ENCODE measurements at places on chromosomes 12 and 14.

GRCh38 chr12:1204581-1205121 lies 213.6 kb downstream of the ERC1 start:
- DNase-seq: no peak

DNA sequence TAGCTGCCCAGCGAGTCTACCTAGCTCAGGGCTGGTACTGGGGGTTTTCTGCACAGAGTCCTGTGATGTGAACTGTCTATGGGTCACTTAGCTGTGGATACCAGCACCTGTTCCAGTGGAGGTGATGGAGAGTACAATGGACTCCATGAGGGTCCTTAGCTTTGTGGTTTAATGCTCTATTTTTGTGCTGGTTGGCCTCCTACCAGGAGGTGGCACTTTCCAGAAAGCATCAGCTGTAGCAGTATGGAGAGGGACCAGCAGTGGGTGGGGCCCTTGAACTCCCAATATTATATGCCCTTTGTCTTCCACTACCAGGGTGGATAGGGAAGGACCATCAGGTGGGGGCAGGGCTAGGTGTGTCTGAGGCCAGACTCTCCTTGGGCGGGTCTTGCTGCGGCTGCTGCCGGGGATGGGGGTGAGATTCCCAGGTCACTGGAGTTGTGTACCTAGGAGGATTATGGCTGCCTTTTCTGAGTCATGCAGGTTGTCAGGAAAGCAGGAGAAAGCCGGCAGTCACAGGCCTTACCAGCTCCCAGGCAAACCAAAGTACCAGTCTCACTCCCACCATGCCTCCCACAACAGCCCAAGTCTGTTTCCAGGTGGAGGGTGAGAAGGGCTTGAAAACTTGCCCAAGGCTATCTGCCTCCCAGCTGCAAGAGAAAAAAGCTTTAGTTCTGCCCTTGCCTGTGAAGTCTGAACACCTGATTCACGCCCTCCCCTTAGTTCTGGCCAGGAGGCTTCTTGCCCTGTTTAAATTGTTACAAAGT lies 163.0 kb upstream of the NUDT4 start:
- no peak for DNase-seq

DNA sequence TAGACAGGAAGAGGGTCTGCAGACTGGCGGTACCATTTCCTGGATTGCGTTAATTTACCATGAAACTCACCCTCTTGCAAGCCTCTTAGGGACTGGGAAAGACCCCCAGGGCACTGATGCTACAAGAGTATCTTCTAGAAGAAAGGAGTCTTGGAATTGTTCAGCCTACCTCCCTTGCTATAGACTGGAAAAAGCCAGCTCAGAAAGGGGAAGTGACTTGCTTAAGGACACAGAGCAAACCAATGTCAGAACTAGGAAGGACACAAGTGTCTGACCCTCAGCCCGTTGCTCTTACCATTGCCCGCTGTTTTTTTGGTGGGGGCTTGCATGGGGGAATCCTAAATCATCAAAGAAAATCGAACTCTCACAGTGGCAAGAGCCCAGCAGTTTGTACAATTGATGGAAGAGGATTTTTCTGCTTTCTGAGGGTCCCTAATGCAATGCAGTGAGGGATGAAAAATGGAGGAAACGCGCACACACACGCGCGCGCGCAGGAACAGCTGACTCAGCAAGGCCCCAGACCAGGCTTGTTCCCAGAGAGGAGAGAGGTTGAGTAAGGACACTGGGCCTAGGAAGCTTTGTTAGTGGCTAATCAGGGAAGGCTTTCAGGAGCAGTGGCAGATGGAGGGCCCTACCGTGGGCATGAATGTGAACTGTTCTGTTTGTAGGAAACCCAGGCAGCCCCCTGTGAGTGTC lies 50.9 kb downstream of the RIN3 start:
- no peak for DNase-seq

DNA sequence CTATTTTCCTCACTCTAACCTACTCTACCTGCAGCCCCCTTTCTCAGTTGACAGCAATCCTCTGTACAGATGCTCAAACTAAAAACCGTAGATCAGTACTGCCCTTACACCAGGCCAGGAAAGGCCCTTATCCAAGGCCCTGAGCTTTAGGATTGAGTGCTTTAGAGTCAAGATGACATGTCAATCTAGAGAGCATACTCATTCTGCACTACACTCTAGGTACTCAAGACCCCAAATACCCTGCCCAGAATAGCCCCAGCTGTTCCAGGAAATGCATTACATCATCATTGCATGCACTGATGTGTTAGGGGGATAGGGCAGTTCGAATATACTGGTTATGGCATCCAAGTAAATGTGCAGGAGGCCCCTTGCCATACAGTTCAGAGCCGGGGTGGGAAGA lies 3.5 kb upstream of the PHLDA1 start:
- no peak for DNase-seq

GRCh38 chr12:43291516-43291915 lies 260.5 kb downstream of the ADAMTS20 start:
- no peak for DNase-seq

DNA sequence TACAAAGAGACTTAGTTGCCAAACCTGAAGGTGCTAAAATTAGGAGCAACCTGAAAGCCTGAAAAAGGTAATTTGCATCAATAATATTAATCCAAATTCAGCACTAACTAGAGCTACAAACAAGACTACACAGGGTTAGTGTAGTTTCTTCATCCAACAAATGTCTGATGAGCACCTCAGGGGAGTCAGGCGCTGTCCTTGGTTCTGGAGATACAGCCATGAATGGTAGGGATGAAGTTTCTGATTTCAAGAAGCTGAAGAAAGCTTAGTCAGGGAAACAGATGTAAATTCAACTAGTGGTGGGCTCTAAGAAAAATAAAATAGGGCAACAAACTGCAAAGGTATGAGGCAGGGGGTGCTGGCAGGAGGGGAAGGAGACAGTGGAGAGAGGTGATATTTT lies 266.3 kb downstream of the GLT1D1 start:
- DNase-seq: no peak

- no peak for DNase-seq
Measured at GRCh38 chr12:114884575-114884974, 200.6 kb upstream of the TBX3 start.

GRCh38 chr12:21675096-21675495 lies 17.5 kb upstream of the LDHB start:
- DNase-seq: no peak

- DNase-seq: no peak
Measured at GRCh38 chr12:123621619-123622530, 11.6 kb downstream of the EIF2B1 start.

GRCh38 chr14:54697803-54698202 lies 130.9 kb downstream of the SAMD4A start:
- DNase-seq: no peak

GRCh38 chr12:128055567-128055966 lies 211.4 kb upstream of the TMEM132C start:
- no peak for DNase-seq

- no peak for DNase-seq
Measured at GRCh38 chr12:64943686-64944085, 119.2 kb downstream of the TBC1D30 start.

GRCh38 chr14:35826952-35827416 lies 846 bp downstream of the BRMS1L start:
- no peak for DNase-seq

DNA sequence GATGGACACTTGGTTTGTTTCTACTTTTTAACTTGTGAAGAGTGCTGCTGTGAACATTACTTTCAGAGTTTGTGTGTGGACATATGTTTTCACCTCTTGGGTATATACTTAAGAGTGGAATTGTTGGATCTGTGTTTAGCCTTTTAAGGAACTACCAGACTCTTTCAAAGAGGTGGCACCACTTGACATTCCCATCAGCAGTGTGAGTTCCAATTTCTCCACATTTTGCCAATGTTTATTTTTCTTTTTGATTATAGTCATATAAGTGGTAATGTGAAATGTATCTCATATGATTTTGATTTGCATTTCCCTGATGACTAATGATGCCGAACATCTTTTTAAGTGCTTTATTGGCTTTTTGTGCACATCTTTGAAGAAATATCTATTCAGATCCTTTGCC lies 44.8 kb downstream of the ARHGAP5 start:
- DNase-seq: no peak

GRCh38 chr14:99809859-99810558 lies 16.8 kb downstream of the EML1 start:
- no peak for DNase-seq

DNA sequence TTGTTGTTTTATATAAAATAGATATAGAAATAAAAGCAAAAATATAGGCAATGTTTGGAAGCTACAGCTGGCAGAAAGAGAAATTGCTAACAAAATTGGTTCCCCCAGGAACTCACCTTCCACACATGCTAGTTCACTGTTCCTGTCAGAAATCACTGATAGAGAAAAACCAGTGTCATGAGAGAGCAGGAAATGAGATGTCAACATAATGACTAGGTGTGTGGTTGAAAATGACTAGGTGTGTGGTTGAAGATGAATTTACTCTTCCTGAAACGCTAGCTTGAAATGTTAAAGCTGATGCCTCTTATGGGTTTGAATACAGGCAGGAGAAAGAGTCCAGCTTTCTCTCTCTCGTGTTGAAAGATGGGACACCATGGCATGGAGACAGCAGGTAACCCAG lies 216.3 kb downstream of the C12orf42 start:
- no peak for DNase-seq

GRCh38 chr12:4975574-4975973 lies 65.9 kb downstream of the KCNA1 start:
- DNase-seq: no peak

DNA sequence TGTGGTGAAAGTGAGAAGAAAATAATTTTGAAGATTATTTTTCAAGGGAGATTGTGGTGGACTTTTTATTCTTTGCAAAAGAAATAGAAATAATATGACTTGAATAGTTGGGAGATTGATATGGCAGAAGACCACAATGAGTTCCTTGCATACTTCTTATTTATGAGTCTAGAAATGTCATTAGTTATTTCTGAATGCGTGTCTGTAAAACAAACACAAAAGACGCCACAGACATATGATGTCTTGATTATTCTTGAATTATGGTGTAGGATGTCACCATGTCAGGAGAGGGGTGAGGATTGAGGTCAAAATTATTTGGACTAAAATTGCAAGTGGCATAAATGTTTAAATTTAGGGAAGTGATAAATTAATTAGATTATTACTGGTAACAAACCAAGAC lies 440.7 kb upstream of the PDE3A start:
- no peak for DNase-seq

- DNase-seq: no peak
Measured at GRCh38 chr12:86456241-86456640, 200.1 kb upstream of the MGAT4C start.

- DNase-seq: peak; percentile 95
Measured at GRCh38 chr14:69818758-69819191, 21.7 kb upstream of the SLC10A1 start.

- no peak for DNase-seq
Measured at GRCh38 chr12:107662484-107662883, 23.1 kb upstream of the PWP1 start.

DNA sequence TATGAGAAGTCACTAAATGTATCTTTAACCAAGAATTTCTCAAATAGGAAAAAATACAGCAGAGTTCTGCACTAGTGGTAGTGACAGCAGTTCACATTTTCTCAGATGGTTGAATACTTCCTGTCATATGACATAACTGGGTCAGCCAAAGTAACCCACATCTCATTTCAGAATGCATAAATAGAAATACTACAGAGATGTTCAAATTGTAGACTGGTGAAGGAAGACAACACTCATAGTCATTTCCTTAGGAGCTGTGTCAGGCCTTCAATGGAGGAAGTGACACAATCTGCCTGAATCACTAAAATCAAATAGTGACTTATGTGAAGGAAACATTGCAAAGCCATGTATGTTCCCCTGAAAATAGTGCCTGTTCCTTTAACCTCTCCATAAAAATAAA lies 32.4 kb downstream of the FERMT2 start:
- DNase-seq: no peak

GRCh38 chr12:56590237-56590830 lies 39.8 kb downstream of the BAZ2A start:
- DNase-seq: no peak

- DNase-seq: peak; percentile 94
Measured at GRCh38 chr14:68911594-68912227, 67.4 kb downstream of the ACTN1 start.

DNA sequence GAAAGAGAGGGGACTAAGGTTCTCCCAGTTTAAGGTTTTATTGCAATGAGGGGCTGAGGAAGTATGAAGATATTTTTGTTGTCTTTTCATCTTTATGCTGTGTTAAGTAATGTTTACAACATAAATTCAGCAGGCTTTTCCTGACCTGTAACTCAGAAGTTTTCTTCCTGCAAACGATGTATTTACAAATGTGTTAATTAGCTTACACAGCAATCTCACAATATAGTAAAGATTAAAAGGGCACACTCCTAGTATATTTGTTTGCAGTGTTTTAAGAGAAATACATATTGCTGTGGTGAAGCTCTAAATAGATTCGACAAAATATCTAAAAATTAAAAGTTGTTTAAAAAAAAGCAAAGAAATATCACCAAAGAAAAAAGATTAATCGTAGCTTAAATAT lies 55.7 kb downstream of the OR11H12 start:
- DNase-seq: no peak

GRCh38 chr14:86654558-86655184 lies 1124.7 kb downstream of the FLRT2 start:
- peak; percentile 20 for DNase-seq

GRCh38 chr12:83320350-83320749 lies 633.6 kb downstream of the TMTC2 start:
- DNase-seq: no peak

- no peak for DNase-seq
Measured at GRCh38 chr12:29713729-29714128, 70.0 kb downstream of the TMTC1 start.

GRCh38 chr12:23803540-23803939 lies 145.9 kb downstream of the SOX5 start:
- DNase-seq: no peak

- peak; percentile 43 for DNase-seq
Measured at GRCh38 chr12:102095677-102096263, 24.1 kb downstream of the NUP37 start.

GRCh38 chr12:49824895-49825294 lies 3.3 kb downstream of the NCKAP5L start:
- no peak for DNase-seq

- peak; percentile 72 for DNase-seq
Measured at GRCh38 chr14:67618617-67619063, 1.1 kb upstream of the ARG2 start.

DNA sequence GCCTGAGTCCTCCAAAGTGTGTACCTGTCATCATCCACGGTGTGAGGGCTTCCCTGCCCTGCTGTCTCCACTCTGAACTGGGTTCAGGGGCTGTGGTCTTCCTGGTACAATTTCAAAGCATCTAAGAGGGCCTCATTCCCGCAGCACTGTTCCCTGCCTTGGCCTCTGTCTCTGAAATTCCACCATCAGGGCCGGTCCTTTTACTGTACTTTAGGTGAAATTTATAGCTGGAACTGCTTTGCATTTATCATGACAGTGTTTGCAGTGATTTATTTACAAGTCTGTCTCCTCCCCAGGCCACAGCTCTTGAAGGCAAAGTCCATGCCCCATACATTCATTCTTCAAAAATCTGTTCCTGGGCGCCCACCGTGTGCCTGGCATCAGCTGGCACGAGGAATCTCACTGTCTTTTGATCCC lies 36.9 kb upstream of the NCOR2 start:
- DNase-seq: no peak

DNA sequence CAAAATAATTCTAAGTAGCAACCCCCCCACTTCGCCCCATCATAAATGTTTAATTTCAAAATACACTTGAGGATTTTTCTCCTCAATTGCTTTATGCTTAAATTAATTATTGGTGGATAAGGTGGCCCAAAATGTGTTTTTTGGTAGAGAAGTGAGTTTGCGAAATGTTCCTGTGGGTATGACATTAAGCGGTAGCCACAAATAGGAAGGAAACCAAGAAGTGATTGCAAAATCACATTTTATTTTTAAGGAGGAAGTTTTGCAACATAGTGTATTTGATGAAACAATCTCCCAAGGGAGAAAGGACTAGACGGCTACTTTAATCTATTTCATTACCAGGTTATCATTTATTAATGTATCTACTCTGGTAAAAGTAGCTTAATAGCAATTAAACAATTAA lies 25.5 kb downstream of the SLC25A3 start:
- DNase-seq: no peak
